Thymus (tissue), 14 donors: ENCODE measurements at places on chromosomes 2 and 18. TPM values are rescaled to one million over a fixed set of nuclear protein-coding genes. Genes with fewer than 3 reads are reported as not detected.

RAMP1 gene
- 6.3 TPM for total RNA-seq

PLGLB2 gene
- total RNA-seq: 1.5 TPM

FAP gene
- 1.5 TPM for total RNA-seq

RBM45 gene
- total RNA-seq: 20.5 TPM

NYAP2 gene
- 0.05 TPM for total RNA-seq
